ENCODE measurements at places on chromosomes 5 and 9. TPM values are rescaled to one million over a fixed set of nuclear protein-coding genes. Genes with fewer than 3 reads are reported as not detected.
A peak's percentile ranks its signal among the peaks of the same experiment; 100 is the strongest.

DNA sequence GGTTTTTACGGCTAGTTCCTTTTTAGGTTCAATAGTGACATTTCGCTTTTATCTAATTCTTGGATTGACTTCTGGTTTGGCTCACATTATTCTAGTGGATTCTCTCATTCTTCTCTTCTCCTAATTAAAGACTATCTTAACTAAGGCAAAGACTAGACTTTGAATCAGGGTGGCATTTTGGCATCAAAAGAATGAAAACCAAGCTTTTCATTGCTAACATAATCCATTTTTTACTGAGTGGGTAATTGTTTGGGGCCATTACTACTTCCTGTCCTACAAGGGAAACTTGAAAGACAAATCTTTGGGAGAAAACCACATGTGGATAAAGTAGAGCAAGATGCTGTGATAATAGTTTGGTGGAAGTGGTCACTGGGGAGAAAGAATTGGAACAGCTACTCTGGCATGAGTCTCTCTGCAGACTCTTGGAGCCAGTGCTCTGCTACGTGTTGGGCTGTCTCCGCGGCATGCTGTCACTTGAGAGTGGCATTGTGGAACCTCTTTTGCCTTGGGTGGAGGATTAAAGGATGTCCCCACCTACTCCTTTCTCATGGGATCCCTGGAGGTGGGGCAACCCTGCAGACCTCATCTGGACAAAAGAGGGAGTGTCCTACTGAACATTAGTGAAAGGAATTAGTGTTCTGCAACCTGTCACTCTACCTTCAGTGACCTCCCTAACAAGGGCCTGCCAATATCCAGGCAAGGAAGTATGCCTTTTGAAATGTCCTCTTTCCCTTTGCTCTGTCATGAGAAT lies 280.4 kb downstream of the PSAT1 start:
- H3K4me3 ChIP-seq = no peak overlapping the region
- no peak overlapping the region for H3K27ac ChIP-seq
- H3K4me1 ChIP-seq = no peaks in the 10 kb centered on the region
- H3K27me3 ChIP-seq = peaks cover 1% of the 10 kb centered on the region
- H3K36me3 ChIP-seq = no peaks in the 10 kb centered on the region
- no peak for DNase-seq

DNA sequence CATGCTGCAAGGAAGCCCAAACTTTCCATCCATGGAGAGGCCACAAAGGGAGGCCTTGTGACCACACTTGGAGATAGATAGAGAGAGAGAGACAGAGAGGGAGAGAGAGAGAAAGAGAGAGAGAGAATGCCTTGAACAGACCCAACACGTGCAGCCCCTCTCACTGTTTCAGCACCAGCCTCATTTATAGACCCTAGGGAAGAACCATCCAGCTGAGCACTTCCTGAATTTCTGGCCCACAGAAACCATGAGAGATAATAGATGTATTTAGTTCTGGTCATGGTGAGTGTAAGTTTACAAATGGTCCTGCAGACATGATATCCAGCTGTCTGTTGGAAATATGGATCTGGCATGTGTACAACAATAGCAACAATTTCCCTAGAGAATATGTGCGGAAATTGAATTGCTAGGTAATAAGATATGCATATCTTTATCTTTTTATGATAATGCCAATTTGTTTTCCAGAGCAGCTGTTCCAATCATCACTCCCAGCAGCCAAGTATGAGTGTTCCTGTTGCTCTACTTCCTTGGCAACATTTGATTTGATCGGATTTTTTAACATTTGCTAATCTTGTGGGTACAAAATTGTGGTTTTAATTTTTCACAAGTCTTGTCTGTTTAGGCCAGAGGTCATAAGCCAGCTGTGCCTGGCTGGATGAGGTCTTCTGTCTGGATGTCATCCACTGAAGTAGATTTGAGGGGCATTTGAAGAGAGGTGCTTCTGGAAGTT lies 217.3 kb upstream of the IL12B start:
- no peak for DNase-seq
- H3K36me3 ChIP-seq = no peaks in the 10 kb centered on the region
- H3K27me3 ChIP-seq = peaks cover 14% of the 10 kb centered on the region
- no peak overlapping the region for H3K4me3 ChIP-seq
- no peaks in the 10 kb centered on the region for H3K4me1 ChIP-seq

- no peaks in the 10 kb centered on the region for H3K27me3 ChIP-seq
- no peak for DNase-seq
- no peak overlapping the region for H3K27ac ChIP-seq
- H3K4me1 ChIP-seq = no peaks in the 10 kb centered on the region
- H3K4me3 ChIP-seq = no peak overlapping the region
Observed at GRCh38 chr5:97062046-97062445, 80.4 kb downstream of the LIX1 start.

DNA sequence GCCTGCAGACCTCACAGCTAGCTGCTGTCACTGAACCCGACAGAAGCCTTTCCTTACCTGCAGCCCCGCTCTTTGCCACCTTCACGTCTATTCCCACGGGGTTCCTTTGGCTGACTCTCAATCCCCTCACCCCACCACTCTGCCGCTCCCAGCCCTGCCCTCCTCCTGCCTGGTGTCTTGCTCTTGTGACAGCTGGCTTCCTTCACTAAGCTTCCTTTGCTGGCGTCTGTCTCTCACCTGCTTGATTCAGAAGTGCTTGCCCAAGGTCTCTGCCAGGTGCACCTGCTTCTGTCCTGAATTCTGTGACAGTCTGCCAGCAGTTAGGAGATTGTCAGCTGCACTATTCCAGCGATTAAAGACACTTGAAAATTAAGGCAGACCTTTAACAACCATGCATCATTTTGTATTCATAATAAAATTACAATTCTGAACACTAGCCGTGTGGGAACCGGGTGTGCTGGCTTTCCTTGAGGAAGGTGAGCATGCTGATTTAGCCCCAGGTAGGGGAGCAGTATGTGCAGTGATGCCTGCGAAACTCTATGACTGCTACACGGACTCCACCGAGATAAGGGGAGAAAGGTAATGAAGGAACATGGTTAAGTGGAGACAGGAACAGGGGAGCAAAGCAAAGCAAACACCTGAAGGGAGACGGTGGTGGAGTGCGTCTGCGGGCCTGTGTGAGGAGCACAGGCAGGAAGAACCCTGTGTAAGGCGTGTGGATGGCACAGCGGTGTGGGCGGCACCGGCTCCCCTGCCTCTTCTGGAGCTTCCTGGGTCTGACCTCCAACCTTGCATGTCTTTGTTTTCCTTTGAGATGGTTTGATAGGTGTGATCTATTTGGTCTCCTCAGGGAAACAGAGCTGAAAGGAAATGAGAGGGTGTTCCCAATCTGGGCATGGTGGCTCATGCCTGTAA lies 80.1 kb upstream of the CACNA1B start:
- H3K36me3 ChIP-seq = peaks cover 39% of the 10 kb centered on the region
- H3K27me3 ChIP-seq = no peaks in the 10 kb centered on the region
- DNase-seq = no peak
- no peak overlapping the region for H3K4me3 ChIP-seq

- no peak for DNase-seq
- no peaks in the 10 kb centered on the region for H3K36me3 ChIP-seq
- H3K27me3 ChIP-seq = peaks cover 47% of the 10 kb centered on the region
- H3K27ac ChIP-seq = no peak overlapping the region
- no peak overlapping the region for H3K4me3 ChIP-seq
- H3K4me1 ChIP-seq = peaks cover 7% of the 10 kb centered on the region
Observed at GRCh38 chr9:6639622-6640021, 5.9 kb downstream of the GLDC start.

DNA sequence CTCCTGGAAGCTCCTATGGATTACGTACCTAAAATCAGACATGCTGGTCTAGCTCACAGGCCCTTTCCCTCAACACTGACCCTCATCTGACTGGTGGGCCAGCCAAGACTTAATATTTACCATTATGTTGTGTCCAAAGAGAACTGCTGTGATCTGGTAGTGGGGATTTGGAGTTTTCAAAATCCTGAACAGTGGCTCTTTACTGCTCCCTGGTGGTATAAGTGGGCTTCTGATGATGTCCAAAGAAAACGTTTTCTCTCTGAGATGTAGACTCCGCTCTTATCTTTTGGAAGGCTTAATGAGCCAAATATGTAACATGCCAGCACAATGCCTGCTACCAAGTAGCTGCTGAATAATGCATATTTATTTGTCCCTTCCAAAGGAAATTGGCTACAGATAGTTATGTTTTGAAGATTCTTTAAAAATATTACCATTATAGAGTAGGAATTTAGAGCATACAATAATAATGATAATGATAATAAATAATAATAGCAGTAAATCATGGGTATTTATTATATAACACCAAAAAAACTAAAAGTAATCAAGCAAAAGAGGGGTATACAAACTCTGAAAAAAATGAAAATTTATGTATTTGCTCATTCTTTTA lies 406.6 kb upstream of the TNC start:
- no peaks in the 10 kb centered on the region for H3K4me1 ChIP-seq
- H3K36me3 ChIP-seq = no peaks in the 10 kb centered on the region
- no peak overlapping the region for H3K4me3 ChIP-seq
- DNase-seq = peak; percentile 6
- peaks cover 20% of the 10 kb centered on the region for H3K27me3 ChIP-seq
- no peak overlapping the region for H3K27ac ChIP-seq

GRCh38 chr5:94778732-94779131 lies 160.3 kb downstream of the SLF1 start:
- H3K27me3 ChIP-seq = no peaks in the 10 kb centered on the region
- H3K4me3 ChIP-seq = no peak overlapping the region
- H3K36me3 ChIP-seq = no peaks in the 10 kb centered on the region
- no peak overlapping the region for H3K27ac ChIP-seq

DNA sequence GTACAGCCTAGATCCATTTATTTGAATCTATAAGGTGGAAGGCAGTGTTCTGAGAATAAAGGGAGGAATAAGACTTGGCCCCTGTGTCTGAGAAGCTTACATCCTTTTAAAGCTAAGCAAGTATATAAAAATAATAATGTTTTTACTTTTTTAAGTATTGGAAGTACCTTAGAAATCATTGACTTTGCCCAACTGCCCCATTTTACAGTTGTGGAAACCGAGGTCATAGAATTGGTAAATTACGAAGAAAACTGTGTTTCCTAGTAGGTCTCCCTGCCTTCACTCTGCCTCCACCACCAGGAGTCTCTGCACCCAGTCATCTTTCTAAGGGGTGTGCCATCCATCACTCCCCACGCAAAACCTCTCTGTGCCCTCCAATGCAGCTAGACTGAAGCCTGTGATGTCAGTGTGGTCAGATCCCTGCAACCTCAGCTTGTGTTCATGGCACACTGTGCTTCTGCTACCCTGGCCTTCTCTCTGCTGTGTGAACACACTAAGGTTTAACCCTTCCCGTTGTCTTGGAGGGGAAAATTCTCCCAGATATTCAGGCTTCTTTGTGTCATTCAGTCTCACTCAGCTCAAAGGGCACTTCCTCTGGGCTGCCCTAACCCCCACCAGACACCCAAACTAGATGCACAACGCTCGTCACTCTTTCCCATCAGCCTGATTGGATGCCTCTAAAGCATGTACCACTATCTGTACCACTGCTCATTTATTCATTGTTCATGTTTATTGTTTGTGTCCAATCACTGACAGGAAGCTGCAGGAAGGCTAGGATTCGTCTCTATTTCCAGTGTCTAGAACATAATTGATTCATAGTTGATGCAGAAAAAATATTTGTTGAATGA lies 18.2 kb downstream of the ADRB2 start:
- no peak overlapping the region for H3K4me3 ChIP-seq
- peak; percentile 64 for DNase-seq

DNA sequence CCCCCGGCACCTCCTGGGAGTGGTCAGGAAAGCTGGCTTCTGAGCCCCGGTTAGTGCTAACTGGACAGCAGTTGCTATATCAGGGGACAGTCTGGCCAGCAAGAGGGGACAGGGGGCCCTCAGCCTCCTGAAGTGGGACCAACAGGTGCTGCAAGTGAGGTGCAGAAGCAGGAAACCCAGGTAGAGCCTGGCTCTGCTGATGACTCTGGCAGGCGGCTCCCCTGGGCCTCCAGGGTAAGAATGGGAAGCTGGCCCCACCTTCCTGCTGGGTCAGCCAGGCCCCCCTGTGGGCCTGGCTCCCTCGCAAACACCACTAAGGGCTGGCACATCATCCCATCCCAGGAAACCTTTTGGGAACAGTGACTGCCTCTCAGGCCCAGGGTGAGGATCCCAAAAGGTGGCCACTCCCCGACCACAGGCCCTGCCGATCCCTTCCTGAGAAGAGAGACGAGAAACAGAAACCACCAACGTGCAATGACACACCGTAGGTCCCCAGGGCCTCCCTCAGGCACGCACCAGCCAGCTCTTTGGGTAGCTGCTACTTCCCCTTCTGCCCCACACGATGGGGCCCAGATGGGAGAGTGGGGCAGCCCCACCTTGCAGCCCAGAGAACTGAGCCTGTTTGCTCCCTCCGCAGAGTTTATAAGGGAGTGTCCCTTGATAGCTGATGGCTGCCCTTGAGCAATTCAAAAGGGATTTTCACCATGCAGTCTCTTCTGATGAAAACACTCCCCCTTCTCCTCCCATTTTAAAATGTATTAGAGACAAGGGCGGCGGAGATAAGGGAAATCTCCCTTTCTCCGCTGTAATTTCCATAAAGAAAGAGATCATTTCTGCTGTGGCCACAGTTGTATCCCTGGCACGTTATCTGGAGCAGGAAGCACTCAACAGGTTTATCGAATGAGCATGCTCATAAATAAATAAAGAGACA lies 76.8 kb downstream of the STK10 start:
- DNase-seq = peak; percentile 95
- H3K4me1 ChIP-seq = peaks cover 81% of the 10 kb centered on the region

DNA sequence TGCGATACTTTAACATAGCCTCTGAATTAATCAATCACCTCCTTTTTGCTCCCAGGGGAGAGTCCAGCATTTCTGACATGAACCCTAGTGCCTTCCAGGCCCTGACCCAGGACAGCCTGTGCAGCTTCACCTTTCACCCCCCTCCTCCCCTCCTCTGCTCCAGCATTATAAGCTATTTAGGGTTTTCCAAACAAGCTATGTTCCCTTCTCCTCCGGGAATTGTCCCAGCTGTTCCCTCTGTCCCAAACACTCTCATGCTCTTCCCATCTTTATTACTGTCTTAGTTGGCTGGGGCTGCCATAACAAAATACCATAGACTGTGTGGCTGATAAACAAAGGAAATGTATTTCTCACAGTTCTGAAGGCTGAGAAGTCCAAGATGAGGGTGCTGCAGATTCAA lies 161.5 kb downstream of the EBF1 start:
- H3K4me3 ChIP-seq = no peak overlapping the region
- H3K36me3 ChIP-seq = no peaks in the 10 kb centered on the region
- H3K27ac ChIP-seq = no peak overlapping the region
- H3K27me3 ChIP-seq = peaks cover 1% of the 10 kb centered on the region

GRCh38 chr5:38853753-38854470 lies 8.1 kb downstream of the OSMR start:
- H3K4me1 ChIP-seq = no peaks in the 10 kb centered on the region
- H3K36me3 ChIP-seq = no peaks in the 10 kb centered on the region
- H3K27ac ChIP-seq = no peak overlapping the region

- no peak overlapping the region for H3K27ac ChIP-seq
- peaks cover 10% of the 10 kb centered on the region for H3K36me3 ChIP-seq
- no peaks in the 10 kb centered on the region for H3K27me3 ChIP-seq
- H3K4me1 ChIP-seq = peaks cover 36% of the 10 kb centered on the region
- H3K4me3 ChIP-seq = no peak overlapping the region
Observed at GRCh38 chr9:124361128-124361527, 54.1 kb downstream of the PSMB7 start.

MPDZ gene
- not detected for total RNA-seq

SKP2 gene
- 60.2 TPM for total RNA-seq

TICAM2 gene
- total RNA-seq = 0.96 TPM

HOMER1 gene
- total RNA-seq = 11.4 TPM

CER1 gene
- not detected for total RNA-seq

PCDHGA11 gene
- not detected for total RNA-seq

CYSTM1 gene
- total RNA-seq = 15.8 TPM

FCN1 gene
- not detected for total RNA-seq
